Naive thymus-derived CD8-positive, alpha-beta T cell (primary cell): ENCODE measurements at places on chromosomes 16 and 17. TPM values are rescaled to one million over a fixed set of nuclear protein-coding genes. Genes with fewer than 3 reads are reported as not detected.

TMEM231 gene
- 2.9 TPM for total RNA-seq

NPW gene
- not detected for total RNA-seq

DPEP1 gene
- not detected for total RNA-seq

SOX8 gene
- total RNA-seq, result 3.0 TPM

- no peak for DNase-seq
Measured at GRCh38 chr17:77649717-77650211, 308.7 kb upstream of the TNRC6C start.

GRCh38 chr17:35698800-35699199 is 32.6 kb upstream of the RASL10B start:
- no peak for DNase-seq

DNA sequence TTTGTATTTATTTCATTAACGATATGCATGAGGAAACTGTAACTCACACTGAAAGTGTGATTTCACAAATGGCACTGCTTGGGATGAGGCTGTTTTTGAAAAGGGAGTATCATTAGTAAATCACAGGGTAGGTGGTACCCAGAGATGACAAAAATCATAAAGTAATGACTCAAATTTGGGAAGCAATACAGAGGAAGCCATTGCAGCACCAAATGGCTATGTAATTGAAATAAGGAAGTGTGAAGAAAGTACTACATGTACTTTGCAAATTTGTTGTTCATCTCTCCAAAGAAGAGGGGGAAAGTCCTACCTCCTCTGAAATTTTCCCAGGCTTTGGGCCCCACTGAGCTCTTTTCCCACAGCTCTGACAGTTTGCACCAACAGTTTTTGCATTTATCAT is 12.3 kb upstream of the ABCC12 start:
- no peak for DNase-seq

- DNase-seq, result no peak
Measured at GRCh38 chr17:82370471-82371332, 863 bp upstream of the UTS2R start.

- no peak for DNase-seq
Measured at GRCh38 chr16:20538687-20539086, 37.5 kb downstream of the ACSM2B start.

- DNase-seq, result no peak
Measured at GRCh38 chr17:44757045-44757917, 1.5 kb upstream of the ADAM11 start.

DNA sequence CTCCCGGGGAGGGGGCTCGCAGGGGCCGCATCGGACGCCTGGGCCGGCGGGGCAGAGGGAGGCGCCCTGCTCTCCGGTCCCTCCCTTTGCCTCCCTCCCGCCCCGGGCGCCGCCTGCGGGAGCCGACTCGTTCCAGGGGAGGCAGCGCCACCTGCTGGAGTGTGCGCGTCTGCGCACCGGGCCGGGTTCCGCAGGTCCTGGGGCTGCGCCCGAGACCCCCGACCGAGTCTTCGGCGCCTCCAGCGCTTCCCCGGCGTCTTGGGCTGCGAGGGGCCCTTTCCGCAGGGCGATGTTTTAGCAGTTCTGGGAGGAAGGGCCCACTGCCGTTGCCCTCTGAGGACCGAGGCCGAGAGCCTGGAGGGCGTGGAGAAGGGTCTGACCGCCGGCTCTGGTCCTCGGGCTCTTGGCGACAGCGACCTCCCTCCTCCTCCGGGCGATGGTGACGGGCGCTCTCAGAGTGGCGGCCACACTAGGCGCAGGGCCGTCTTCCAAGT is 106.3 kb downstream of the SEC14L1 start:
- peak; percentile 84 for DNase-seq

GRCh38 chr17:3663102-3664011 is 5.0 kb downstream of the TAX1BP3 start:
- DNase-seq, result no peak

DNA sequence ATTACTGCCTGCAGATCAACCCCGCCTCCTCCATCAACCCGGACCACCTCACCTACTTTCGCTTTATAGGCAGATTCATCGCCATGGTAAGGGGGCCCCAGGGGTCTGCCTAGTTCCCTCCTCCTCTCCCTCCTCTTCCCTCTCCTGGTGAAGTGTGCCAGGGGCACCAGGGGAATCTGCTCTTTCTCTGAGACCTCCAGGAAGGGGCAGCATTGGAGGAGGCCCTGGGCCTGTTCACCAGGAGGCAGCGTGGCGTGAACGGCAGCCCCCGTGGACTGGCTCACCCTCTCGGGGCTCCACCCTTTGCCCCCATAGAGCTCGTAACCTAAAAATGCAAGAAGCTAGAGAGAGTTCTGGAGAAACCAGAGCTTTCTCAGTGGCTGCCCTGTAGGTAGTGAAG is 17.1 kb upstream of the CLEC18A start:
- no peak for DNase-seq

- DNase-seq, result no peak
Measured at GRCh38 chr17:44859701-44860100, 12.0 kb downstream of the HIGD1B start.

GRCh38 chr17:40461732-40462342 is 18.6 kb downstream of the IGFBP4 start:
- no peak for DNase-seq

DNA sequence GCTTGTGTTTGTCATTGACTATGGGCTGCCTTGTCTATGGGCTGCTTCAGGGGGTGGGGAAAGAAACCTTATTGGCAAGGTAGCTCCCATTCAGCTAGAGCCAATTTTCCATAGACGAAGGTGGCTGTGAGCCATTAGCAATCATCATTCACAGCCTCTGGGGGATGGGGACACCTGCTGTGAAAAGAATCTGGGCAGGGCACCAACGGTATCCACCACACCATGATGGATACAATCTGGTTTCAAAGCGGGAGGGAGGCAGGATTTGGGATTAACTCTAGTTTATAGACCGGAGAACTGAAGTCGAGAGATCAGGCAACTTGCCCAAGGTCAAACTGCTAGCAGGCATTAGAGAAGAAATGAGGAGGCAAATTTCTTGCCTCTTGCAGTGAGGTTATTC is 182.3 kb downstream of the SHISA9 start:
- DNase-seq, result no peak

GRCh38 chr17:30234964-30235363 is 533 bp downstream of the SLC6A4 start:
- no peak for DNase-seq

DNA sequence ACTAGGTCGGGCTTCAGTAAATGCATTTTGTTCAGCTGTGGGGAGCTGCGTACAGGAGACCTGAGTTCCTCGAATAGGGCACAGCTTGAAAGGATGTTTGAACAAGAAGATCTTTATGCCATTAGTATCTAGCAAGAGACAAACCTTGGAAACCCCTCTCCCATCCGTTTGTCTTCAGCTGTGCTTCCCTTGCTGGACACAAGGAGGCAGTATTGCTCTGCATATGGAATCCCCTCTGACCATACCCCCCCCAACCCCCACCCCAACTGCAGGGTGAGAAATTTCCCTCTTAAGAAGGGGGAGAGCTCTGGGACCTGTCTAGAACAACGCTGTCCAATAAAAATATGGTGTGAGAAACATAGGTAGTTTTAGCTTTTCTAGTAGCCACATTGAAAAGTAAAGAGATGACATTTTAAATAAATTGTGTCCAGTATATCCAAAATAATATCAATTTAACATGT is 1.6 kb downstream of the MRM1 start:
- peak; percentile 51 for DNase-seq

GRCh38 chr16:24378999-24379398 is 122.9 kb downstream of the CACNG3 start:
- DNase-seq, result no peak
